ENCODE measurements at places on chromosomes 2 and 18.

- DNase-seq, result no peak
Measured at GRCh38 chr2:6784291-6784690, 81.4 kb downstream of the CMPK2 start.

- no peak for DNase-seq
Measured at GRCh38 chr2:216807857-216808272, 52.0 kb downstream of the TNP1 start.

GRCh38 chr18:63578357-63578958 lies 8.7 kb upstream of the SERPINB13 start:
- no peak for DNase-seq

DNA sequence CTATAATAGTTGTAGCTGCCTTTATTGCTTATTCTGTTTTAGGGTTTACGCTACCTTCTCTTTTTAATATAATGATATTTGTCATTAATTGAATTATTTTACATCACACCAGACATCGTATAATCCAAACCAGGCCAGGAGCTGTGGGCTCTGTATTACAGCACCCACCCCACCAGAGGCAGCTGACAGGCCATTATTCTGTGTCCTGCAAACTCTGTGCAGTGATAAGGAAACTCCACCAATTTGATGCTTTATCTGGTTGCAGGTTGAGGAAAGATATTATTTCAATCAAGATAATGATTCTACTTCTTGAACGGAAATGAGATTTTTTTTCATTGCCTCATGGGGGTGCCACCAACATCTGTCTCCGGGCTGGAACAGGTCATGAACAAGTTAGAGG lies 227.3 kb downstream of the ZBTB7C start:
- DNase-seq, result no peak

DNA sequence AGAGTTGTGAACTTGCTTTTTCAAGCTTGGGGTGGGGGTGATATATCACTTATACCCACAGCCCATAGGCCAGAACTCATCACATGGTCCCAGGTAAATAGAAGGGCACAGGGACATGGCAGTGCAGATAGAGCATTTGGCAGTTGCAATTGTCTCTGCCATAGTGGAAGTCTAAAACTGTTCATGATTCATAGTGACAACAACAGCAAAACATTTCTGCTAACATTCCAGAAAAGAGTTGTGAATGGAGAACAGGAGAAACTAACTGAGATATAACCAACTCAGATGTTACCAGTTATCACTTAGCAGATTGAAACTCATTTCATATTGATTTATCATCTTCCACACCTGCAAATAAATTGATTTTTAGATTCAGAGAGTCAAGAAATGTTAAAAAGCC lies 278.6 kb upstream of the KYNU start:
- no peak for DNase-seq

DNA sequence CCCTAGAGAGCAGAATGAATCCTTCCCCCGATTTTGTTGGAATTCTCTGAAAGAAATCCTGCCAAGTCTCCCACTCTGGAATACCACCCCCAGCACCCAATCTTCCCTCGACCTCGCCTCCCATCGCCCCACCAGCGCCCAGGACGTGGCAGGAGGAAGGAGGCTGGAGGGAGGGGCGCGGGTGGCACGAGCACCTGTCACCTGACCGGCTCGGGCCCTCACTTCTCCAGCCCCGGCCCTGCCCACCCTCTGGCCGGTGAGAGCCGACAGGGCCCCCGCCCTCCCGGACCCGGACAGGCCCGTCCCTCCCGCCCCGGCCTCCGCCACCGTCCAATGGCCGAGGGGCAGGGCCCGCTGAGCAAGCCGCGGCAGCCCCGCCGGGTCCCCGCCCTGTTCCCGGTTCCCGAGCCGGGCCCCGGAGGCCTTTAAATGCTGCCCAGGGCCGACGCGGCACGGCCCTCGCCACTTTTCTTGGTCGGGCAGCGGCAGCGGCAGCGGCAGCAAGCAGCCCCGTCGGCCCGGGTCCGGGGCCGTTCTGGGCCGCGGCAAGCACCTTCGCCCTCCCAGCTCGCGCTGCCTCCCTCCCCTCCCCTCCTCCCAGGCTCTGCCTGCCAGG lies at the start of gene LGALSL:
Gene LGALSL (plus strand): TSS at position 393 of the 616 bp plus-strand sequence. CDS start 384 bp downstream, outside the sequence.
- peak; percentile 89 for DNase-seq

GRCh38 chr2:240928476-240929363 lies 22.6 kb downstream of the CROCC2 start:
- peak; percentile 38 for DNase-seq

DNA sequence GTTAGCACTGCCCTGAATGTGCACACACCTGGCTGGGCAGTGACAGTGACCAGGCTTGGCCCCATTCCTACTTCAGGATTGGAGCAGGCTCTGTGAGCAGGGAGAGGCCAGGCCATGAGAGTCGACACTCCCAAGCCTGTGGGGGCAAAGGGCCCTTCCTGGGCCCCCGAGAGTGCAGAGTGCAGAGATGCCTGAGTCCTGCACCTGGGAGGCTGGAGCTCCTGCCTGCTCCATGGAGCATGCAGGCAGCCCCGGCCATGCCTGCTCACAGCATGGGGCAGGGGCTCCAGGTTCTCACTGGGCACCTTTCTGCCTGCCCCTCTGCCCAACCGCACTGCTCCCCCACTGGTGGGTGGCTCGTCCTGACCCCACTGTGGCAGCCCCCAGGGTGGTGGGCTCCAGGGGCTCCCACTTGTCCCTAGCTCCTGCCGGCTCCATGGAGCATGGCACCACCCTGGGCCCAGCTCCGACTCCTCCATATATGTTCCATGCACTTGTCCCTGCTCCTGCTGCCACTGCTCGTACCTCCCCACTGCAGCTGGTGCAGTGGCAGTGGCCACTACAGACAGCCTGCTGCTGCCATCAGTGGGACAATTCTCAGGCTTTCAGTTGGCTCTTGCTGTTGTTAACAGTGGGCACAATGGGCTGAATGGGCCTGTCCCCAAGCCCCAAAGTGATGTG lies 282.0 kb downstream of the RPRM start:
- DNase-seq, result no peak

- no peak for DNase-seq
Measured at GRCh38 chr2:26720322-26721114, 28.0 kb downstream of the KCNK3 start.

- DNase-seq, result no peak
Measured at GRCh38 chr2:46717344-46718121, 198.1 kb downstream of the MCFD2 start.

DNA sequence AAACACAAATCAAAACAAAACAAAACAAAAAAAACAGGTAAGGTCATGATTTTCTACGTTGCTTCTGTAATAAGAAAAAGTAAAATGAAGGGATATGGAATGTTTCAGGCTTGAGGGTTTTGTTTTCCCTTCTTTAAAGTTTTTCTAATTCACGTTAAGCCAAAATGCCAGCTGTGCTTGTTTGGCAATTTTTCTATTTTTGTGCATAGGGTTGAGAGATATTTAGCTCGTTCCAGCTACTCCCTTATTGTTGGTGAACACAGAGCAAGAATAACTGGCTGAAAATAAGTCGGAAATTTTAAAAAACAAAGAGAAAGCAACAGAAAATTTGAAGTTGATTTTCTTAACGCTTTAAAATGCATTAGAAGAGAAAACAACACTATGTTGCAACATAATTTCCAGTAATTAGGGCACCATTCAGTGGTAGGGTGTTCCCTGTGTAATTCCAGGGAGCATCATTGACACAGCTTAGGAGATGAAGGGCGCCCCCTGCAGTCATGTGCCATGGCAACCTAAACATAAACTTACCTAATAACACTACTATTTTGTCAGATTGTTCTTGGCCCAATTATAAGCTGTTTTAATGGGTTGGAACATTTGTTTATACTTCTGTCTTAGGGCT lies 99.5 kb downstream of the DTNA start:
- no peak for DNase-seq

GRCh38 chr18:48053881-48054816 lies 123.7 kb upstream of the SMAD2 start:
- no peak for DNase-seq

DNA sequence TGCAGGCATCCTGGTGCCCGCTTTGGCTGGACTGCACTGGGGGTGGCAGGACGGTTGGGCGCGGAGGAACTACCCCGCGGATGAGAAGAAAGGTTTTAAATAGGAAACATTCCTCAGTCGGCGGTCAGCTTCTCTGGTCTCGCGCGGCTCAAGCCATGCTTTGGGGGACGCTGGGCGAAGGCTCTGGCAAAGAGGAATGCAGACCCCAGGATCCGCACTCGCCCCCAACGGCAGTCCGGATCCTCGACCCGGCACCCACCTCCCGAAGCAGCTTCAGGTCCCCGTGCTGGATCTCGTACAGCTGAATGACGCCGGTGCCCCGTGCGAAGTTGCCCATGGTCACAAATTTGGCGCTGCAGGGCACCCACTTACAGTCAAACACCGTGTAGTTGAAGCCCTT lies 686 bp upstream of the PNO1 start:
- no peak for DNase-seq

- no peak for DNase-seq
Measured at GRCh38 chr2:157899125-157899839, 23.2 kb upstream of the ACVR1 start.

DNA sequence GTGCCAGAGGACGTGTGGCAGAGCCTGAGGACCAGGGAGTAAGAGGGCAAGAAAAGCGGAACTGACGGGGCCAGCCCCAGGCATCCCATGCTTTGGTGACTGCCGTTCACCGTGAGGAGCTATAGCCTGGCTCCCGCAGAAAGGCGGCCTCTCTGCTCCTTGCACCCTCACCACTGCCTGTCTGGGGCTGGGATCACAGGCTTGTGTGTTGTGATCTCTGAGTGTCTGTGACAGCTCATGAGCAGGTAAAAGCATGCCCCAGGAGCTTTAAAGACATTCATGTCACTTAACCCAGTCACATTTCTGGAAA lies 266.8 kb upstream of the RAB6C start:
- DNase-seq, result no peak

DNA sequence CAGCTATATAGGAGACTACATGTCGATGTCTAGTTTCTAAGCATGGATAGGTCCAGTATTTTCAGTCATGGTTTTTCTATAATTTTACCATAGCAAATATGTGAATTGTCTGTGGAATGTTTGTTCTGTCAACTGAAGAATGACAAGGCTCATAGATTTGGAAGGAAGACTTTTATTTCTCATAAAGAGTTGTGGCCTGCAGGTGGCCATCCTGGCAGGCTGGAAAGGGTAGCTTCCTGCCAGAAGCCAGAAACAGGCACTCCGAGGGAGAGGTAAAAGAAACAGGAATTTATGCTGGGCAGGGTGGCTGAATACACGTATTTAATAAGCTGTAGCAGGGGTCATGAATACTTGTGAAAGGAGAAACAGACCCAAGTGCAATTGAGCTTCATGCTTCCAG lies 182.1 kb downstream of the PARD3B start:
- no peak for DNase-seq

DNA sequence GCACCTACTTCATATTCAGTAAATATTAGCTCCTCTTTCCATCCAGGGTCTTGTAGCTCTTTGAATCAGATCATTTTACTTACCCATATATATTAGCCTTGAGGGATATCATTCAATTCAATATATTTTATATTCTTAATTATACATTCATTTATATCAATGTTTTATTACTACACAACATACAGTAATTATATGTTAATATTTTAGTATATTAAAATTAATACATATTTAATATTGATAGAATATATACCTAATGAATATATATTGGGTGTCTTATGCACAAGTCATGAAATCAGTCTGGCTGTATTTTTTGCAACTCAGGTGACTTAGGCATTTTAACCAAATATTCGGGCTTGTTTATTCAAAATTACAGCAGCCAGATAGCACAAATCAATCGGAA lies 37.2 kb downstream of the POU3F3 start:
- no peak for DNase-seq

- DNase-seq, result no peak
Measured at GRCh38 chr2:7476371-7476770, 559.2 kb downstream of the RNF144A start.

GRCh38 chr2:19902216-19902740 lies 495 bp upstream of the TTC32 start:
- no peak for DNase-seq

DNA sequence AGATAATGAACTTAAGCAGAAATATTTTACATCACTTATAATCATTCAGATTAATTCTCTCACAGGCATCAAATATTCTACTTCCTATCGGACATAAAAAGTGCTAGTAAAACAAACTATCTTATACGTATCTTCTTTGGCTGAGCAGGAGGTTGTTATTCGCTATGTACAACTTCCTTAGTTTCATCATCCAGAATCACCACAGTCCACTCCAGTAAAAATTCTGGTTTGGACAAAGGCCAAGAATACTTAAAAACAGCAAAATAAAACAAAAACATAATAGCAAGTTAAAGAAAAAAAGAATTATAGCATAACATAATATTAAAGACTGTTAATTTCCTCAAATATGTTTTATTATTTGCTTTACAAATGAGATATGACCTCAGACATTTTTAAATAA lies 1077.1 kb upstream of the CELF4 start:
- no peak for DNase-seq

GRCh38 chr2:52698408-52698807 lies 1069.2 kb upstream of the CHAC2 start:
- no peak for DNase-seq

DNA sequence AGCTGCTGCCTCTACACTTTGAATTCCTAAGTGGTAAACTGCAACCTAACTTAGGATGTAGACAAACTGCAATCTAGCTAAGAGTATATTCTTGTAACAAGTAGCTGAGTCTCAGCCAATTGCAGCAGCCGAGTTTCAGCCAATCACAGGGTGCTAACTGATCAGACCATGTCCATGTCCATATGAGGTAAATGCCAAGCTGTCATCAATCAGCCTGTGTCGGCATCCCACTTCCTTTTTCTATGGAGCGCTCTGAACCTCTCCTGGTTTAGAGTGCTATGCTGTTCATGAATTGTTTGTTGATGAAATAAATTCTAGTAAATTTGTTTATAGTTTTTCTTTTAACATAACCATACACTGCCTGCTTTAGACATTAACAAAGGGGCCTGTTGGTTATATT lies 408.8 kb downstream of the NBAS start:
- DNase-seq, result no peak

DNA sequence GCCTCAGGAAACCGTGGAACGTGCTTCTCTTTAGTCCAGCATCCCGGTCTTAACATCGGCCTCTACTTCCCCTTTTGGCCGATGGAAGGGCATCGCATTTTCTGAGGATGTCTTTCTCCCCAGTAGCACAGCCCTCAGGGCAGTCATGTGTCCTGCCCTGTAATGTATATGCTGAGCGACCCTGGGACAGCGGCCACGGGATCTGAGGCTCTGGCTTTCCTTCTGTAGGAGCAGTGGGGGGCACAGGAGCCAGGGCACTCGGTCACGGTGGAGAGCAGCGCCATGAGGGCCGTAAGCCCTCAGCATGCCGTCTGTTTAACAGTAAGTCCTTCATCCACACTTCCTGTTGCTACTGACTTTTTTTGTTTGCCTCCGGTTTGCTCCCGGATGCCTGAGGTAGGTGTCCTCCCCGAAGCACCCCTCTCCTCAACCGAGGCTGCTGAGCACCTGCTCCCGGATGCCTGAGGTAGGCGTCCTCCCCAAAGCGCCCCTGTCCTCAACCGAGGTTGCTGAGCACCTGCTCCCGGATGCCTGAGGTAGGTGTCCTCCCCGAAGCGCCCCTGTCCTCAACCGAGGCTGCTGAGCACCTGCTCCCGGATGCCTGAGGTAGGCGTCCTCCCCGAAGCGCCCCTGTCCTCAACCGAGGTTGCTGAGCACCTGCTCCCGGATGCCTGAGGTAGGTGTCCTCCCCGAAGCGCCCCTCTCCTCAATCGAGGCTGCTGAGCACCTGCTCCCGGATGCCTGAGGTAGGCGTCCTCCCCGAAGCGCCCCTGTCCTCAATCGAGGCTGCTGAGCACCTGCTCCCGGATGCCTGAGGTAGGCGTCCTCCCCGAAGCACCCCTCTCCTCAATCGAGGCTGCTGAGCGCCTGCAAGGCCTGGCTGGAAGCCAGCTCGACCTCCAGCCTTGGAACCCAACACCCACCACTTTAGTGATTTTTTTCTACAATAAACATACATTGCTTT lies 169.3 kb downstream of the HDAC4 start:
- DNase-seq, result peak; percentile 22

Data from left forelimb (tissue), 1 donor.